ENCODE measurements at places on chromosomes 3 and 15.
A peak's percentile ranks its signal among the peaks of the same experiment; 100 is the strongest.

DNA sequence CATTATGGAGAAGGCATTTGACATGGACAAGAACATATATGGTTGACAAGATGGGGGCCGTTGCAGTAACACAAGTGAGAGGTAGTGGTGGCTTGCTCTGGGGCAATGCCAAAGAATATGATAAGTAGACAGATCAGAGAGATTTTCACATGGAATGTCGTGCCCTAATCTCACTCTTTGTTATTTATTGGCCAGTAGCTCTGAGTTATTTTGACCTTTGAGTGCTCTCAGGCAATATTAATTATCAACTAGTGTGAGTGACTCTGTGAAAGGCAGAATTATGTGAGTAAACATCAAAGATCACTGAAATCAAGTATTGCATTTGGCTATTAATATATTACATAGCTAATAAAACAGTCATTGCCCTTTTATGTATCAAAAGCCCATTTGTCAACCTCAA is 164.9 kb upstream of the ADAMTS9 start:
- no peak for DNase-seq

DNA sequence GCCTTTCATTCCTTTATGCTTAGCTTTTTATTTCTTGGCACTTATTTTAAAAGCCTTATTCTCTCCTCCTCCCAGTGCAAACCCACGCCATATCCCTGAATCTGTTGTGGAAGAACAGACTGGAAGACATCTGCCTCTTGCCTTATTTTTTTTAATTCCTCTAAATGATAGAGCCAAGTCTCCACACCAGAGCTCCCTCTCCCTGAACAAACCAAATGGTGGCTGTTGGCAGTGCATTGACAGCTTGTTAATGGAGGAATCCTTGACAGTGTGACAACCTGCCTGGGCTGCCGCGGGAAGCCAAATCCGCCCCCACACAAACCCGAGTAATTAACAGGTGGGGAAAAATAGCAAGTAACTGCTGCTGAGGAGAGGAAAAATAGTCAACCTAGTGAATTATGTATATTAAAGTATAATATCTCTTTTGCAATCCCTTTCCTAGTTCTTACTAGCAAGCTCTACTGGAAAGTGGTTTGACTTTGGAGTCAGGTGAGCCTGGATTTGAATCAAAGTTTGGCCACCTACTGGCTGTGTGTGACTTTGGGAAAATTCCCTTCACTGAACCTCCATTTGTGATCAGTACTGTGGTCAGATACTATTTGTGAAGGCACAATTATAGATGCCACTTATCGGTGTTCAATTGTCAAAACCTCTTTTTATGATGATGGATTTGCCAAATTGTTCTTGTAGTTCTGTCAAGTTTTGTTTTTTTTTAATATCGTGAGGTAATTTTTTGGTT is 589.6 kb downstream of the PDCD6IP start:
- no peak for DNase-seq

GRCh38 chr3:158709666-158710083 is 22.6 kb downstream of the RARRES1 start:
- no peak for DNase-seq

DNA sequence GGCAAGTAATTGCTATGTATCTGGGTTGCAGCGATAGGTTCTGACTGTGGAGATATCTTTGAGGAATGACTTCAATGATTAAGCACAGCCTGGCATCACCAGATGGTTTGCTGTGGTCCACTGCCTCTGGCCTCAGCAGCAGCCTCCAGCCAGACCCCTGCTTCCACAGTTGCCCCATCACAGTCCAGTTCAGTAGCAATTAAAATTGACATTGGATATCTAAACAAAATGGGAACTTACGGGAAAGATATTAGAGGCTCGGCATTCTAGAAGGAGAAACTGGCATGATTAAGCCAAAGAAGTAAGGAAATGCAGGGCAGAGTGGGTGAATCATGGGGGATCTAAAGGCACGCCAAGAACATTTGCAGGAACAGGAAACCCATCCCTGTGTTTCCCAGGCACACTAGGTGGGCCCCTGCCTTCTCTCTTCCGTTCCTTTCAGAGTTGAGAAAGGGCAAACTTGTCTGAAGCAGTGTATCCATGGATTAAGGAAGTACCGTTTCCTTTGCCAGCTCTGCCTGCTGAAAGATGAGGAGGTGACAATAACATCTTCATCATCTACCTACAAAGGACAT is 36.3 kb upstream of the SH3BP5 start:
- DNase-seq = no peak

DNA sequence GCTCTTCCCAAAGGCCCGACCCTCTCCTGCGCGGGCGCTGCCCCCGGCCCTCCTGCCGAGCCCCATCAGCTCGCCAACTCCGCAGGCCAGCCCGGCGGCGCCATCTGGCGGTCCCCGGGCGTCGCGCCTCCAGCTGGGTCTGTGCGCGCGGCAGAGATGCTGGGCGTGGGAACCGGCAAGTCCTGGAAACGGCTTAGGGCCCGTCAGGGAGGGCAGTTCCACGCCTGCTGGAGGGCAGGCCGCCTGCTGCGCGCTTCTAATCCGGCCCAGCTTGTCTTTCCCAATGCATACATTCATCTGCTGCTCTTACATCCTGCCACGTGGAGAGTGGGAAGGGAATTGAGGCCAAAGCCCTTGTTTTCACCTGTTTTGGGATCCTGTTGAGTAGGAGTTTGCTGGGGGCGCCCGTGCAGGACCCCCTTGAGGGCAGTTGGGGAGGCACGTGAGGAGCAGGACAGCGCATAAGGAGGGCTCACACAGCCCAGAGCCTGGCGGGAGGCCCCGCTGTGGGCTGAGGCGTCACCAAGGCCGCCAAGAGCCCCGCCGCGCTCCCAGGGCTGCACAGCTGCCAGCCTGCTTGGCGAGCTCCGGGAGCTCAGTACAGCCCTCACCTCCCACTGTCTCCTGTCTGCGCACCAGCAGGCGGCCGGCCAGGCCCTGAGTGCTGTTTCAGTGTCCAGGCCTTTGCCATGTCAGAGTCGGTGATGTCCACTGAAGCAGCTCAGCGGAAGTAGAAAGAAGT is 165.6 kb downstream of the NSMCE3 start:
- DNase-seq = peak; percentile 51

DNA sequence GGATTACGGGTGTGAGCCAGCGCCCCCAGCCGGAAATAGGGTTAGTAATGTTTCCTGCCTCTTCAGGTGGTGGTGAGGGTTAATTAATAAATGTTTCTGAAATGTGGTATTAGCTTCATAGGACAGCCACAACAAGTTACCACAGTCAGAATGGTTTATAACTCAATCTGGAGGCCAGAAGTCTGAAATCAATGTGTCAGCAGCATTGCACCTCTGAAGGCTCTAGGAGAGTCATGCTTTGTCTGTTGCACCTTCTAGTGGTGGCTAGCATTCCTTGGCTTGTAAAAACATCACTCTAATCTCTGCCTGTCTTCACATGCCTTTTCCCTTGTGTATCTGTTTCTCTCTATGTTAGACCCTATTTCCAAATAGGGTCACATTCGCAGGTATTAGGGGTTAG is 7.8 kb upstream of the RPSA start:
- DNase-seq = no peak

DNA sequence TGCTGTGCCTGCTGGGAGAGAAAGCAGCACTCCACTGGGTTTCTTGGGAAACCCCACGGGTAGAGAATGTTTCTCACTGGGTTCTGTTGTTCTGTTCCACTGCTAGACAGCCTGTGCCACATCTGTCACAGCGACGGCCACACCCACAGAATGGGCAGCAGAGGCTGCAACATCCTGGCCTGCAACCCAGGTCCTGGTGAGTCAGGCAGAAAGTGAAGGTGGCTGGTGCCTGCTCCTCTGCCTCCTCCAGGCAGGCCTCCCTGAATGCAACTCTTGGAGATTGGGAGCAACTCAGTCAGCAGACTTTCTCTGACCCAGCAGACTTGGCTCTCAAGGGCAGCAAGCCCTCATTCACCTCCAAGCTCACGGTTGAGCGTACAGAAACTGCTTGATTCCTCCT is 13.0 kb downstream of the C3orf18 start:
- DNase-seq = no peak

- DNase-seq = no peak
These were observed 67.0 kb downstream of the SUCNR1 start for GRCh38 chr3:151940481-151940880.

DNA sequence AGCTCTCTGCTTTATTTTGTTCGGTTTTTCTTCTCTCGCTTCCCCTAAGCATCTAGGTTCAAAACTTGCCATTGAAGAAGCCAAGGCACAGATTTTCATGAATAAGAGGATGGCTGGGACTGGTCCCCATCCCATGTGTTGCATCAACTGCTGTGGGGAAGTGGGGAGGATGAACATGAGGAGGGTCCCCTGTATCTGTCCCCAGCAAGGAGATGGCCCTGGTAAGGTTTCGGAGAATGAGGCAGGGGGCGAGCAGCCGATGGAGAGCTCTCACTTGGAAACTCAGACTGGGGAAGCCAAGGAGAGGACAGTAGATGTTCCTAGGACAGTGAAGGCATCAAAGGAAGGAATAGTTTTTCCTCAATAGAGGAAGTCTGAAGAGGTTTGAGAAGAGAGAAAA is 142.0 kb upstream of the ATP2B2 start:
- DNase-seq = no peak

GRCh38 chr3:31661993-31662670 is 129.4 kb downstream of the STT3B start:
- no peak for DNase-seq

- DNase-seq = no peak
These were observed 275.4 kb downstream of the FOXP1 start for GRCh38 chr3:71307991-71308697.

GRCh38 chr3:37922721-37923568 is 61.3 kb downstream of the CTDSPL start:
- no peak for DNase-seq

DNA sequence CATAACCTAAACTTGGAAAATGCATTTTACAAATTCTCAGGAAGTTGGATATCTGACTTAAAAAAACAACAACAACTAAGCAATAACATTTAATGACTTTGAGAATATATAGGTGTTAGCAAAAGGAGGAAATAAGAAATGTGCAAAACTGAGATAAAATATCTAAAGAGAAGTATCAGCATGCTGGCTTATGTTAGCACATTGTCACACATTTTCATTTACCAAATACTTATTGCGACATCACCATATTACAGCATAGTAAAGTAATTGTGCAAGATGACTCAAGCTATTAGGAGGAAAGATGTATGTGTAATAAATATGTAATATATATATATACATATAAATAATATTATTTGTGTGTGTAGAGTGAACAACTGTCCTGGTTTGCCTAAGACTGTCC is 9.2 kb downstream of the PTX3 start:
- no peak for DNase-seq

DNA sequence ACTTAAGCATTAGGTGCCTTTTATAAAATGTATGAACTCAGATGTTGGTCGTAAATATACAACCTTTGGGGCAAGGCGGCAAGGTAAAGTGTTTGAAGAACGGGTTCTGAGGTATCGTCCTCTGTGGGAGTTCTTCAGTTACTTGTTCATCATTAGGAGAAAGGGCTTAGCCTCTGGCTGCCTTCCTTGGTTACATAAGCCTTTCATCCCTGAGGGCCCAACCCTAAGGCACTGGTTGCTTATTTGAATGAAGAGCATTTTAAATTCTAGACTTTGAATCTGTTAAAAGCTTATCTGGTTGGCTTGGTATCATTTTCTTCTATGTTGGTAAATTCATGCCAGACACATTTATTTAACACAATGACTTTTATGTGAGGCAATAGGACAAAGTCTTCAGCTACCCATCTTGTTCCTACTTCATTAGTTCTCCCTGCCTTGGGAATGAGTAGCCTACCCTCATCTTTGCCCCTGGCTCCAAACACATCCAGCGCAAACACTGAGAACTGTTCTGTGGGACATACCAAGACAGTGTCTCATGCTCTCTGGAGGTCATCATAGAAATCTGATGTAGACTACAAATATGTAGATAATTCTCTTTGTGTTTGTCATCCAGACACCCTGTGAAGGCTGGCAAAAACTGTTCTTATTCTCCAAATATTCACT is 12.4 kb upstream of the CCDC80 start:
- DNase-seq = no peak

DNA sequence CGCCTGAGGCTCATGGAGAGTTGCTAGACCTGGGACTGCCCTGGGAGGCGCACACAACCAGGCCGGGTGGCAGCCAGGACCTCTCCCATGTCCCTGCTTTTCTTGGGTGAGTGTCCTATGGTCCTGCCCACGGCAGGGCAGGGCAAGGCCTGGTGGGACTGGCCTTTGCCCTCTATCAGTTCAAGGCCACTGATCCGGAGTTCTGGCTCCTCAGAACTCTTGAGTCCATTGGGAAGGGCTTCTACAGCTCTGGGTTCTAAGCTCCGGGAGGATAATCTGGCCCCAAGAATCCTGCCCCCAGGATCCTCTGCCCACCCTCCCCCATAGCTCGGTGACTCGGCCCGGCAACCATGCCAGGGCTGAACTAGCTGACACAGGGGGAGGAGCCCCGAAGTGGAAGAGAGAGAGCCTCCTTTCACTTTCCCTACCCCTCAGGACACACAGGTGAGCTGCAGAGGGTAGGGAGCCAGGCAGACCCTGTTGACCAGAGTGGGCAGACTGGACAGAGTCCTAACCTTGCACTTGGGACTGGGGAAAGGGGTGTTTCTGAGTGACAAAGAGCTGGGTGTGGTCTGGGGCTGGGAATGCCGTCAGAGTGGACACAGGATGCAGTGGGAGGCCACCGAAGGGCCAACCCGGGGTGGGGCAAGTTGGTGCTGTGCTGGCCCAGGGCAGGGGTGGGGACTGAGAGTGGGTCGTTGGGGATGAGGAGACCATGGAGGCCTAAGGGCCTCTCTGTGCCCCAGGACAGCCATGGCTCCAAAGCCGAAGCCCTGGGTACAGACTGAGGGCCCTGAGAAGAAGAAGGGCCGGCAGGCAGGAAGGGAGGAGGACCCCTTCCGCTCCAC is 664 bp downstream of the PARP3 start:
- peak; percentile 36 for DNase-seq

GRCh38 chr3:154121701-154122551 is 736 bp downstream of the ARHGEF26 start:
- peak; percentile 4 for DNase-seq

DNA sequence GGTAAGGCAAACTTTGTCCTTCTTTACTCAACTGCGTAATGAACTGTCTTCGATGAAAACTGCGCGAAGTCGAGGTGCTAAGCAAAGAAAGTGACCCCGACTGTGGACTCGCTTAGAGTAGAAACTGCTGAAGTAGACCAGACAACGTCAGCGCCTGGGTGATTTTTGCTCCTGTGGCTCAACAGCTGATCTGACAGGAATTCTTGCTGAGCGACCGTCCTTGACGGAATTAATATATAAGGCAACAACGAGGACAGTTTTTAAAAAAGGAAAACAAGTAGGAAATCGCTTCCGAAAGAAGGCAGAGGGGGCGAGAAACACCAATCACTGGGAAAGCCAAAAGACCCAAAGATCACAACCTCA is 541 bp downstream of the RPS27L start:
- DNase-seq = peak; percentile 5

- DNase-seq = no peak
These were observed 27.6 kb upstream of the ST6GAL1 start for GRCh38 chr3:186902713-186903112.

DNA sequence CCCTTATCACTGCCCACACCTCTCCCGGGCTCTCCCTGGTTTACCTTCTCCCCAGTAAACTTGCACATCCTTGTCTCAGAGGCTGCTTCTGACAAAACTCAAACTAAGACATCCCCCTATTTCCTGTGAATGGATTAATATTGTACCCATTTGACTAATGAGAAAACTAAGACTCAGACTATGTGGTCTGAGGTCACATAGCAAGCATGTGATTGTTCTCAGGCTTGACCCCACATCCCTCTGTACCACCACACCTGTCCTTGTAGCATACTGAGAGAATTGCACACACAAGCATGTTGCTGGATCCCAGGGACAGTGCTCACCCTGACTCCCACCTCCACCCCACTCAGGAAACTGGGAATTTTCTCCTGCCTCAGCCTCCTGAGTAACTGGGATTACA is 90.7 kb upstream of the HES1 start:
- no peak for DNase-seq

- peak; percentile 26 for DNase-seq
These were observed 13.5 kb downstream of the UBAP1L start for GRCh38 chr15:65101411-65101890.

All from activated gamma-delta T cell treated with Interleukin-2 at 50 U/mL for 16 hours (primary cell).